MM.1S (cell line): ENCODE measurements at places on chromosomes 12 and 14.

- DNase-seq: no peak
Observed at GRCh38 chr12:77003246-77003645, 62.1 kb downstream of the E2F7 start.

- DNase-seq: no peak
Observed at GRCh38 chr12:12018454-12018853, 52.3 kb upstream of the BCL2L14 start.

DNA sequence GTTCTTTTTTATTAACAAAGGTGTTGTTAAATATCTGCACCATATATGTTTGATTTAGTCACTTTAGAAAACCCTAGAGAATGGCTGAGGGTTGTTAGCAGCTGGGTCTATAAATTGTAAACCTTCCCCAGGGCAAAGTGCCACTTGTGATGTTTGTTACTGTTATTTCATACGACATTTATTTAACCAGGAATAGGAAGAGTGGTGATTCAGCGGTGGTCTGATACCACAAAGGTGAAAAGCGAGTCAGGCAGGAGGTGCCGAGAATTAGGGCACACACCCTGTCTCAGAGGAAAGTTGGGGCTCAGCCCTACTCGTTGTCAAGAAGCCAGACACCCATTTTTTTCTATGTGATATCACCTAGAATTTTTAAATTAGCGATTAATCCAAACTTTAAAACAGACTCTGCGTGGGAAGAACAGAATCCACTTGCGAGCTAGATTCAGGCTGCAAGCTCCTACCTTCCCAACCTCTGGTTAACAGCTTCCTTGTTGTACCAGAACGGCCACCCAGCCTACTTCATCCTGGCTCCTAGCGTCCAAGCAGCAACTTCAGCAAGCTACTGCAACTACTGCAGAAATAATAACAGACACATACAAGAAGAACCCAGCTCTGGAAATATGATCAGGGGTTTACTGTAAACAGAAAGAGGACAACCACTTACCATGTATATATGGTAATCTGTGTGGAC lies 126.7 kb downstream of the TMEM132D start:
- no peak for DNase-seq

DNA sequence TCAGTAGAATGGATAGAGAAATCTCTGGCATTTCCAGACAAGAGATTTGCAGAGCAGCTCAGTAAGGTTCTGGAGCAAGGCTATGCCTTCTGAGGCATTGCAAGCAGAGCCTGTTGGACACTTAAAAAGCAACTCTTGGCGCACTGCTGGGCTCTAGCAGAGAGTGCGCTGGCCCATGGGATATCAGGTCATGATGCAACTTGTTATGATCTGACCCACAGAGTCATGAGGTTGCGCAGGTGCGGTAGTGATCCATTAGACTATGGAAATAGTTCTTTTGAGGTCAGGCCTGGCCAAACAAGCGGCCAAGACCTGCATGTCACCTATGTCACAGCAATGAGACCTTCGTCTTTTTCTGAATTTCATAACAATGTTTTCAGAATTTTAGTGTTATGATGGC lies 168.6 kb downstream of the TMTC3 start:
- no peak for DNase-seq

GRCh38 chr12:93287149-93287548 lies 90.6 kb upstream of the NUDT4 start:
- no peak for DNase-seq

DNA sequence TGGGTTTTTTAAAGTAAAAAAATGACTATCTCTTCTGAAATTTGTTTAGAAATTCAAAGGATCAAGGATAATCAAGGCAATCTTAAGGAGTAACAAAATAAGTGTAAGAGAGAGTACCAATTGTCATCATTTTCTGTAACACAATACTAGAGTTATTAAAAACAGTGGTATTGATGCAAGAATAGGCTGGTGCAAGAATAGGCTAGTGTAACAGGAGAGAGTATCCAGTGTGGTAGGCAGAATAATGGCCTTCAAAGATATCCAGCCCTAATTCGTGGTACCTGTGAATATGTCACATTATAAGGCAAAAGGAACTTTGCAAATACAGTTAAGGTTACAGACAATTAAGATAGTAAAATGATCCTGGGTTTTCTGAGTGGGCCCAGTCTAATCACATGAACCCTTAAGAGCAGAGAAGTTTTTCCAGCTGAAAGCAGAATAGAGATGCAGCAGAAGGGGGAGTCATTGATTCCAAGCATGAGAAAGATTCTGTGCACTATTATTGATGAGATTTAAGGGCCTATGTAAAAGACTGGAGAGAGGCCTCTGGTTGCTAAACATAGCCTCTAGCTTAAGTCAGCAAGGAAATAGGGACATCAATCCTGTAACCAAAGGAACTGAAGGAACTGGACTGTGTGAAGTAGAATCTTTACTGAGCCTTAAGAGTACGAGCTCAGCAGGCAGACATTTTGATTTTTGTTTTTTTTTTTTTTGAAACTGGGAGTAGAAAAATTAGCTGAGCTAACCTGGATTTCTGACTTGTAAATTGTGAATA lies 134.1 kb downstream of the GPHN start:
- no peak for DNase-seq
